MCF 10A (cell line): ENCODE measurements at places on chromosomes 13 and 19. TPM values are rescaled to one million over a fixed set of nuclear protein-coding genes. Genes with fewer than 3 reads are reported as not detected.

DNA sequence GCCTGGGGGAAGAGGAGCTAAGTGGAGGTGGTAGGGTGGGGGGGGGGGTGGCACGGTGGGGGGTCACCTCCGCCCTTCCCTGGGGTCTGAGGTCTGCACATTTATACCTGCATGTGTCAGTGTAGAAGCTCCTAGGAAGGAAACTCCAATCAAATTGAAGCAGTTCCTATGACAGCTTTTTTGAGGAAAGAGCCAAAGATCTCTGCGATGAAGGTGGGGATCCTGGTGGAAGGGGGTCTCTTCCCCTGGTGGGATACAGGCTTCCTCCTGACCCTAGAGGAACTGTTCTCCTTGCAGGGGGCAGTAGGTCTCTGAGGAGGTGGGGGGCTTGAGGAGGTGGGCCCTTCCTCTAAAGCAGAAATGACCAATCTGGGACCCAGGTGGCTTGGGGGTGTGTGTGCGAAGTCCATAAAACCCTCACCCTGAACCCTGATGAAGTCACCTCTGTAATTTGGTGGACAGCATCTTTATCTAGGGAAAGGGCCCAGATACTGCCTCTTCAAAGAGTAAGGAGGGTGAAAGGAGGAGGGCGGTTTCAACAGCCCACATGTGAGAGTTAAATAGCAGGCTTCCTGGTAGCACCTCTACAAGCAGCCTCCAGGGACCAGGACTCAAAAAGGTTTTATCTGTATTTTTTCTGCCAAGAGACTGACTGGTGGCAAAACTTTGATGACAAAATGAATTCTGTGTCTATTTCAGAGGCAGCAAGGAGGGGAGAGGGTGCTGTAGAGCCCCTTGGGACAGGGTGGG is 12.9 kb downstream of the RANBP3 start:
- DNase-seq = no peak

GRCh38 chr19:48398102-48398374 is 4.6 kb downstream of the GRIN2D start:
- DNase-seq = no peak

The HCN2 gene
- total RNA-seq = 0.68 and 1.2 TPM in 2 replicates

- DNase-seq = no peak
Observed at GRCh38 chr13:112803422-112803821, 113.6 kb downstream of the ATP11A start.

DNA sequence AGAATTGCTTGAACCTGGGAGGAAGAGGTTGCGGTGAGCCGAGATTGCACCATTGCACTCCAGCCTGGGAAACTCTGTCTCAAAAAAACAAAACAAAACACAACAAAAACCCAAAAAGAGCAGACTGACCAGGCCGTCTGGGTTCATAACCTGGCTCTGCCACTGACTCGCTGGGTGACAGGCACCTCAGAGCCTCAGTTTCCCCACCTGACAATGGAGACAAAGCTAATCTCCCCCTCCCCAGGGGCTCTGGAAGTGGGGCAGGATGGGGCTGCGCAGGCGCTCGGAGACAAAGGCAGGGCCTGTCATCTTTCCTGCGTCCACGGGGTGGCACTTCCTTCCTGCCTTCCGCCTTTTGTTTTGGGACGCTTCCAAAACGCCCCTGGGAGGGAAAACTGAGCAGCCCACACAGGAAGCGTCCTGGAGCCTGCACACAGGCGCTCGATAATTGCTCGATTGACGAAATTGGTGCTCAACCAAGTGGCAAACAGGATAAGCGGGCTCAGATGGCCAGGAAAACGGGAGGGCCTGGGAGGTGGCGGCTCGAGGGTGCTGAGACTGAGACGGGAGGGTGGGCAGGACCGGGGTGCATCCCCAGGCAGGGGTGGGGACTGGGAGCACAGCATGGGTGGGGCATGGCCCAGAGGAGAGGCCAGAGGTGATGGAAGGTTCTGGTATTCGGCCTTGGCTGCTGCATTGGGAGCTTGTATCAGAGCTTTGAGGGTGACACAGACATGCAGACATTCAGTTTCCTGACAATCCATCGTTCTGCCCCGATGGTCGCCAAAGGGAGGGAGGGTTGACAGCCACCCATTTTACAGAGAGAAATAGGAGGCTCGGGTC is 17.8 kb downstream of the SPC24 start:
- DNase-seq = peak; percentile 95

- no peak for DNase-seq
Observed at GRCh38 chr19:50341091-50341564, 12.0 kb upstream of the KCNC3 start.

DNA sequence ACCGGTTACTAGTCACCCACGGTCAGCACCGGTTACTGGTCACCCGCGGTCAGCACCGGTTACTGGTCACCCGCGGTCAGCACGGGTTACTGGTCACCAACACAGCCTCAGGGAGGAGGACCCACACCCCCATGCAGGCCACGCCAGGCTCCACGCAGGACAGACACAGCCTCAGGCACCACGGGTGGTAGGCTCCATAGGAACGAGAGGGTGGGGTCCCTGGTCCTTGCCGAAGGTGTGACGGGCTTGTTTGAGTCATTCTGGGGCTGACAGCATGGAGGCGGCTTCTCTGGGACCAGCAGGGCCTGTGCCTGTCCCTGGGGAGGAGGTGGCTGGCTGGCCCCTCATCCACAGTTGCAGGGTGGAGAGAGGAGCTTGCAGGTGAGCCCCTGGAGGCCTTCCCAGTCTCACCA is 122.8 kb upstream of the SOX1 start:
- no peak for DNase-seq

DNA sequence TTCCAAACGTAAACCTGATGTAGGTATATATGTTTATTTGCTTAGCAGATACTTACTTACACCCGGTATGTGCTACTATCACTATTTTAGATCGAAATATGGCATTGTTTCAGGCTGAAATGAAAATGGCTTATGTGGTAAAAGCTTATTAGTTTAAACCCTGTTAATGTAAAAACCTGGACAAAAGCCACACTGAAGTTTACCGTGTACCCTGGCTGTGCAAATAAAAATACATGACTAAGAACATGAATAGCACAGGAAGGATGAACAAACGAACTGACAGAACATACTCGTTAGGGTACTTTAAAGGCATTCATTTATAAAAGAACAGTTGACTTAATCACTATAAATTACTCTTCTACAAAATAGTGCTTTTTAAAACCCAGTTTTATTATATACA is 6.6 kb downstream of the CLDN10 start:
- DNase-seq = peak; percentile 34

- DNase-seq = peak; percentile 64
Observed at GRCh38 chr13:40664350-40665125, 1.9 kb downstream of the FOXO1 start.

The LIM2 gene
- not detected in 2 replicates for total RNA-seq

DNA sequence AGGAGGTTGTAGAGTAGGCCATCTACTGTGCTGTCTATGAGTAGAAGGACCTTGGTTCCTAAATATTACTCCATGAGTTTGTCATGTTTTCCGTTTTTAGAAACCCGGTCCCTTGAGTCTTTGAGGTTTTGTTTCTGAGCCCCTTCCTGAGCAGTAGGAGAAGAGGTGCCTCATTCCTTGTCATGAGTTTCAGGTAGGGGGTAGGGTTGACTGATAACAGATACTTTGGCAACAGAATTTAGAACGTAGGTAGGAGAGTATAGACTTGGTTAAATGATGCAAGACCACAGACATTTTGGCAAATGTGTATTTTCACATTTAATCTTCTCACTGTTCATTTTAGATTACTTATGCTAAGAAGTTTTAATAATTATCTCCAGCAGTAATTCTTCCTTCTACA is 24.6 kb downstream of the LMO7 start:
- no peak for DNase-seq

The ZNF420 gene
- 9.0 and 11.0 TPM in 2 replicates for total RNA-seq

- no peak for DNase-seq
Observed at GRCh38 chr13:31111136-31111535, 50.6 kb downstream of the HSPH1 start.

DNA sequence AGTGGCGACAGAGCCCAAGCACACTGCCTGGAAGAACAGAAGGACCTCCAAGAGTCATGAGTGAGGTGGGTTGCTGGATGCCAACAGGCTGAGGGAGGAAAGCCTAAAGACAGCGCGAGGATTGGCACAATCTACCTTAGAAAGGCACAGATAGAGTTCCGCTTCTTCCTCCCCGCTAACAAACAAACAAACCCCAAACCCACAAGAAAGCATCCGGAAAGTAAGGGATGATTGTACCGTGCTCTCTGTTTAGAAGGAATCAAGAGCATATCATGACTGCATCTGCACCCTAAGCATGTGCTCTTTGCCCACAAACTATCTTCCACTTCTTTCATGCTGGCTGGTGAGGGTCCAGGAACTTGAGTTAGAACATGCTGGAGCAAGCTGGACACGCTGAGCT is 233.0 kb upstream of the KLF12 start:
- DNase-seq = no peak

The QPCTL gene
- 14.9 and 17.3 TPM in 2 replicates for total RNA-seq

The COX6B2 gene
- total RNA-seq = 0.33 and 0.93 TPM in 2 replicates

DNA sequence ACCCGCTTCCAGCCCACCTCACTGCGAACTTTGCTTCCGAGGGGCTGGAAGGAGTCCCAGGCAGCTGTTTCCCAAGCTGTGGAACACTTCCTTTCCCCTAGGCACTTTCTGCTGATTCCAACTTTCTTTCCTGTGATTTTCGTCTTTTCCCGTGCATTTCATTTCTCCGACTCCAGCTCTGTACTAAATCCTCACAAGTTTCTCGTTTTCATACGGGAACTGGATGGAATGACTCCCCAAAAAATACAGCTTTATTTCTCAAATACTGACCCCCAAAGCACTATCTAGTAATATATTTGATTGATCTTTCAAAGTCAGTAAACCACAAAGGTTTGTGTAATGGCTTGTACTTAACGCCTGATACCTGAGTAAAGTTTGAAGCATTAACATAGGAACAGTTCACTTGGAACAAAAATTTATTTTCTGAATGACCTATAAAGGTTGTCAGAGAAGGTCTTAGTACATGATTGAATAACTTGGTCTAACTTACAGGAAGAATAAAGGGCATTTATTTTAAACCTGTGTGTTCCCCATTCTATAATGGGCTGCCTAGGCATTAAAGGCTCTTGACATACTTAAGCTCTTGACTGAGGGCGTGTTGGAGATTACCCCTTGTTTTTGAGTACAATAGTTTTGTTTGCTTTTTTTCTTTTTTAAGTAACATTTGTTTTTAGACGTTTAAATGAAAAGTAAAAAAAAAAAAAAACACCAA is 1.3 kb upstream of the PCDH9 start:
- DNase-seq = peak; percentile 9

The NLRP7 gene
- total RNA-seq = not detected in 2 replicates

The FFAR1 gene
- total RNA-seq = not detected in 2 replicates

The MBD3L2 gene
- total RNA-seq = not detected in 2 replicates

The MISP gene
- total RNA-seq = 33.7 and 35.0 TPM in 2 replicates

The LNX2 gene
- total RNA-seq = 12.3 and 15.6 TPM in 2 replicates

DNA sequence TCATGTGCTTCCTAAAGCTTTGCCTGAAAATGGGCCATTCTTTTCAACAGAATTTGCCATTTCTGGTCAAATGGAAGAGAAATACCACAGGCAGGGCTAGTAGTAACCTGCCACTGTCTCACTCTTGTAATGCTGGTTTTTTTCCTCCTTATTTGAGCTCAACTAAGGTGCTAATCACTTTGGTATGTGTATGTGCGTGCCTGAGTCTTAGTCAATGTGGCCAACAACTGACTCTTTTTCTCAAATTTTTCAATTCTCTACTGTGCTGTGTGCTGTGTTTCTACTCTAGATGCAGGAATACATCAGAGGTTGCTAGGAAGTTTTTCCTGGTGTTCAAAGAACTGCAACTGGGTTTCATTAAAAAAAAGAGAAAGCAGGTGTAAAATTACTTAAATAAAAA is 870.2 kb downstream of the EFNB2 start:
- DNase-seq = peak; percentile 35

The CYP2F1 gene
- total RNA-seq = not detected in 2 replicates

- DNase-seq = no peak
Observed at GRCh38 chr19:50328873-50329145, 368 bp downstream of the KCNC3 start.
